Non-pigmented ciliary epithelial cell (primary cell): ENCODE measurements at places on chromosomes 12 and 14.

DNA sequence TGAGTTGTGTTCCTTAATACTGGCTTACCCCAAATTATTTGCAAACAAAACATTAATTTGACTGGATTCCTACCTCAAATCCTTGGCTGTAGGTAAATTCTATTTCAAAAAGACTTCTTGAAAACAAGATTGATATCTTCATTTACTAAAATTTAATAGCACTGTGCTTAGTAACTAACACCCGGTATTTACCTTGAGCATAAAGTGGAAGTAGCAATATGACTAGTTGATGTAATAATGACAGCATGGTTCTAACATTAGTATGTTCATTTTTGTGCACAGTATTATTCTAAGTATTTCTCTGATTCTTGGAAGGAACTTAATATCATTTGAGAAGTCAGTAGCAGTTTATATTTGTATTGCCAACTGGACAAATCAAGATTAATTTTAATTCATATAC is 96.8 kb downstream of the PPHLN1 start:
- DNase-seq = no peak

- no peak for DNase-seq
Observed at GRCh38 chr12:29389295-29389919, 8.4 kb upstream of the ERGIC2 start.

GRCh38 chr14:74848768-74849167 is 27.2 kb downstream of the PROX2 start:
- DNase-seq = no peak

- peak; percentile 46 for DNase-seq
Observed at GRCh38 chr14:68011406-68012028, 191.9 kb downstream of the RAD51B start.
